ENCODE measurements at places on chromosomes 2 and 18.

- DNase-seq, result no peak
These were observed 39.9 kb upstream of the LDAH start for GRCh38 chr2:20862850-20863249.

GRCh38 chr2:128606837-128607236 is 288.2 kb upstream of the HS6ST1 start:
- no peak for DNase-seq

DNA sequence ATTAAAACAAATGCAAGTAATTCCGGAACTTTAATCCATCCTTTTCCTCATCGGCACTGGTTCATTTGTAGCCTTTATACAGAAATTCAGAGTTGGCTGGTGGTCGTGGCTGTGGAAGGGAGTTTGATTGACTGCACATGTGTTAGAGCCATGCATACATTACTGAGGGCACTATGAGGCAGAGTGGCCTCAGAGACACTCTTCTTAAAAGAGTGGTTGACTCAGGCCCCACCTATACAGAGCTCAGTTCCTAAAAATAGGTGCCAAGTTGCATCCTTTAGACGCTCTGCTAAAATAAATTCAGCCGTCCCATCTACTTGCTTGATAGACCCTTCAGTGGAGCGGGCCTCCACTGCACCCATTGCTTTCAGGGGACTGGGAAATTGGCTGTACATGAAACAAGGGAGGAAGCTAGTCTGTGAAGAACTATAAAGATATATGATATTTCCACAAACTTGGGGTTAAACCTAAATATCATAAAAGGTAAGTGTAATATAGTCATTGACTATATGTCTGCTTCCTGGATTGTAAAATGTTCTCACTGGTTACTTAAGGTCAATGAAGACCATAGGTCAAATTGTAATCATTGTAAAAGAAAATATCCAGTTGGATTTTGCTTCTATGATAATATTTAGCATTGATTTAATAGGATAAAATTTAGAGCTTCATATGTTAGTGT is 298.9 kb downstream of the XIRP2 start:
- DNase-seq, result no peak

GRCh38 chr2:31207790-31208189 is 9.5 kb downstream of the CAPN14 start:
- DNase-seq, result no peak

- DNase-seq, result no peak
These were observed 19.3 kb downstream of the FBLN7 start for GRCh38 chr2:112157472-112157871.

DNA sequence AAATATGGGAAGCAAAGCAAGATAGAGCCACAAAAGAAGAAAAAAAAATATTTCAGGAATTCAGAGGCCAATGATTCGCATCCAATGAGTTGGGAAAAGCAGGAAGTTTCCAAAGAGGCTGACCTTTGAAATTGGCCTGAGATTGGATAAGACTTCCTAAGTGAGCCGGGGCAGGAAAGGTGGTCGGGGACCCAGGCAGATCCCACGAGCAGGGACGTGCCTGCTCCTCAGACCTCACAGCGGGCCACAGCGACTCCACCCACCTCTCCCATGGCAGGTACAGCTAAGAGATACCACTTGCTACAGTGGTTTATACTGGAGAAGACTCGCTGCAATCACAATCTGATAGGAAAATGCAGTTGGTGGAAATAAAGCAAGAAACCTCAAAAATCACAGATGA is 102.8 kb upstream of the SALL3 start:
- no peak for DNase-seq

- peak; percentile 50 for DNase-seq
These were observed 12.0 kb downstream of the SFTPB start for GRCh38 chr2:85655961-85656417.

- no peak for DNase-seq
These were observed 177.9 kb downstream of the LRRTM1 start for GRCh38 chr2:80126596-80127189.

DNA sequence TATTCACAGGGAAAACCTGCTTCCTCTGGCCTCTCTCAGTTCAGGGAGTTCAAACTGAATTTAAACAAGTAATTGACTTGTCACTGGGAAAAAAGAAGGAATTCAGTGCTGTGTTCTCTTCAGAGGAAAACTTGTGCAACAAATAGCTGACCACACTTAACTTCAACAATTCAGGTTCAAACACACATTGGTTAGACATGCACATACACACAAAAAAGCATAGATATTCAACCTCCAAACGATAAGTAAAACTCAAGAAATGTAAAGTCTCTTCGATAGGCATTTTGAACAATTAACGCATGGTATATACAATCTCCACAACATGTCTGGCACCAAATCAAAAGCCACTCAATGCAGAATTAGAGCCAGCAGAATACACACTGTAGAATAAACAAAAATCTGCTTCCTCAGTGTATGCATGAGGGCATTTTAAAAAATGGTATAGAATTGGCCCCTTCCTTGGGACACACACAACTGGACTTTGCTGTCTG is 269.0 kb downstream of the TCF4 start:
- no peak for DNase-seq

DNA sequence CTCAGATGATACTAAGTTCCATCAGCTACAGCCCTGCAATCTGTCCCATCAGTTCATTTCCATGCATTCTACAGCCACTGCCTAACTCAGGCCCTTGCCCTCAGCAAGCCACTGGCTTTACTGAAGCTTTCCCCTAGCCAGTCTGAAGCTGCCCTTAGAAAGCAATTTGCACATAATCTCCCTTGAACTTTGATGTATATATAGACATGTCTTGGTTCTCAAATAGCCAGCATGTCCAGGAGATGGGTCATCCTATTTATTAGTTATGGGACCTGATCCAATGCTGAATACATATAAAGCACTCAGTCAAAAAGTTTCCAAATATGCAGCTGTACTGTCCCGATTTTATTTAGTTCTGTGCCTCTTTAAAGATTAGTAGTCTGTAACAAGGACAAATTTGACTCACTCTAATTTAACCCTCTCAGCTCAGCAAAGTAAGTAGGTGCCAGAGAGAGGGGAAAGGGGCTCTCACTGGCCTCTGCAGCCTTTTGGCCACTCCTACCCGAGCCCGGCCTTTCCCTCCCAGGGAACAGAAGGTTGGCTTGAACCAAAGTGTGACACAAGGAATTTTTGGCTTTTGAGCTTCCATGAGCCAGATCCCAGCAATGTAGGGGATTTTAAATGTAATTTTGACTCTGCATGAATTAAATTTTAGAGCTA is 70.7 kb downstream of the CCDC93 start:
- DNase-seq, result no peak

DNA sequence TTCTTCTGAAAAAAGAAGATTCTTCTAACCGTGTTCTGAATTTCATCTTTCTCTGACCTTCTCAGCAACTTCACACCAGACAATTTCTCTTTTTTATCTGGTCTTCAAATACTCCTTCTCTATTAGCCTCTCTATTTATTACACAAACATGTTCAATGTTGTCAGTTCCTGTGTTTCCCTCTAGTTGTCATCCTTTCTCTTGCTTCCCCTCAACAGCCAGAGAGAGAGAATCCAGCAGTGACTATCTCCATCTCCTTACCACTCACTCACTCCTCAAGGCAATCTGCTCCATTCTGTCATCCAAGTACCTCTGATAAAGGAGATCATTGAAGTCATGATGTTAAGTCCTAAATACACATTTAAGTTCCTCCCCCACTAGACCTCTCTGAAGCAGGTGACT is 491.9 kb upstream of the CHAC2 start:
- DNase-seq, result no peak

DNA sequence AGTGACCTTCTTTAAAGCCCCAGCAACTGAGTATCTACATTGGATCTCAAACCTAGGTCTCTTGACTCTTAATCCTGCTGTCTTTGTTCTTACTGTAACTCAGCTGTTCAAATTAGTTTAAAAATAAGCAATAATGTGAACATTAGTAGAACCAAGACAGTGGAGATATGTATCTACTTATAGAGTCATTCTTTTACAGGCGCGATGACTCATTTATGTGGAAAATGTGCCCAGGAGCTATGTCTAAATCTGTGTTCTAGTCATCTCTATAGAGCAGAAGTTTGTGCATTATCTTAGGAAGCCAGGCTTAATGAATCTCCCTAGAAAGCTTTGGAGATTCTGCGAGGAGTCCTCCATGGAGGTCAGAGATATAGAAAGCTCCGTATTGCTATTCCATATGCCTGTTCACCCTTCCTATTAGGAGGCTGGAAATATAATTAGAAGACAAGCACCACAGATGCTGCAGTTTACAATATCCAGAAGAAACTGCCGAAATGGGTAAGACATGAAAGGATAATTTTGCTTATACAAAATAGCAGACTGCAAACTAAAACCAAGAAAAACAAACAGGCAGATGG is 211.6 kb downstream of the TRIB2 start:
- peak; percentile 28 for DNase-seq

- DNase-seq, result no peak
These were observed 80.7 kb downstream of the LYPD1 start for GRCh38 chr2:132589111-132589830.

DNA sequence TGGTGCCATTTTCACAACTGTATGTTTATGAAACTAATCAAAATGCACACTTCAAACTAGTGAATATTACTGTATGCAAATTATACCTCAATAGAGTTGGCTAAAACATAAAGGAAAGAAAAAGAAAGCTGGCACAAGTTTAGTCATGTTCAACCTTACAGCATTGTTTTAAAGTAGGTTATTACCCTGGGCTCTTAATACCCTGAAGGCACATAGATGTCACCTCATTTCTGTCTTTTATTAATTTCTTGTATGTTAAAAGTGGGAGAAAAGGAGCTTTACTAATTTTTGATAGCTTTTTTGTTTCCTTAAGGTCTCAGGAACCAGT is 32.7 kb downstream of the TMEM131 start:
- DNase-seq, result no peak

GRCh38 chr2:11023326-11024258 is 111.9 kb downstream of the KCNF1 start:
- no peak for DNase-seq

- DNase-seq, result no peak
These were observed 83.6 kb downstream of the MRPS9 start for GRCh38 chr2:105121434-105121833.

DNA sequence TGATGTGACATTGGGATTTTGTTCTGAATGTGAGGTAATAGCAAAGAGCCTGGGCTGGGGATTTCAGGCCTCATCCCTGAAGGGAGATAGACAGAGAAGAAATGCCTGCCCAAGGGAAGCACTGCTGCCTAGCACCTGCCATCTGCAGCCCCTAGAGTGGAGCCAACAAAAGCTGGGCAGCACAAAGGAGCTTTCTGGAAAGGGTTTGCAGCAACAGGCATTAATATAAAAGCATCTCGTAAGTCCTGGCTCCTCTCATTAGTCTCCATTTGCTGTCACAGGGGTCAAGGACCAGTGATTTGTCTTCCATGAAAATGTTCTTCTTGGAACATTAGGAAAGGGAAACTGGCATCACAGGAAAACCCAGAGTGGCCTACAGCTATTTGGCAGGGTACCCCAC is 157.2 kb upstream of the SLC14A2 start:
- no peak for DNase-seq

DNA sequence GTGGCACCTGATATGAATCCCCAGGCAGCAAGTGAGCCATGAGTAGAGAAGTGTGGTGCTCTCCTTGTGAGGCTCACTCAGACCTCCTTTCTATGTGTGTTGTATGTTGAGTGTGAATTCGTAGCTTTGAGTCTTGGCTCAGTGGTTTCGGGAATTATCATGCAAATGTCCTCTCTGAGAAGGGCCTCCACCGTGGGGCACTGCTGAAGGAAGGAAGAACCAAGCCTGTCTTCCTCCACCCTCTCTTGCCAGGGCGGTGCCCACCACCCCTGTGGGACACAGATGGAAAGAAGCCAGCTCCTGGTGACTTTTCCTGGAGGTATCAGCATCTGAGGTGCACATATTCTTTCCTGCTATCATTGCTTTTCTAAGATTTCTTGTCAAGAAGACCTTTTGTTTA is 156.1 kb downstream of the MYT1L start:
- DNase-seq, result no peak

Measured in H54 (cell line).